Urinary bladder (tissue), 4 donors: ENCODE measurements at places on chromosomes 2 and 18.

DNA sequence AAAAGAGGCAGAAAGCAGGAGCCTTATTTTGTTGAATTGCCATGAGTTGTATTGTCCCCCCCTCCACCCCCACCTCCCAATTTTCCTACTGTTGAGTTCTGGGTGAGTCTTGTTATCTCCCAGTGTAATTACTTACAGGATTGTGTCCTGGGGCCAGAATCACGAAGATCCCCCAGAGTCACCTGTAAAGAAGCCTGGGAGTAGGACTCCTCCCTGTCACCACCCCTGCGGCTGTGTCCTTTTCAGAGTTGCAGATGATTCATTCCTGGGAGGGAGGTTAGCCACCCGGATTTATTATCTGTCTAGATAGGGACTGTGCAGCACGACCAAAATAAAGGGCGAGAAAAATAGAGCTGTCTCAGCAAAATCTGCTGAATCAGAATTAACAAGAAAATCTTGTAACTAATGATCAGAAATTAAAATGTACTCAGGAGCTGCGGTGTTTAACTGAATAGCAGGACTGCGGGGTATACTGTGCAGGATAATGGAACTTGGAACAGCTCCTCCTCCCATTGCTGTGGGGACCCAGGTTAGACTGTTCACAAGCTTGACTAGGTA, 81.7 kb upstream of the CAPN13 start:
- no peak for DNase-seq

DNA sequence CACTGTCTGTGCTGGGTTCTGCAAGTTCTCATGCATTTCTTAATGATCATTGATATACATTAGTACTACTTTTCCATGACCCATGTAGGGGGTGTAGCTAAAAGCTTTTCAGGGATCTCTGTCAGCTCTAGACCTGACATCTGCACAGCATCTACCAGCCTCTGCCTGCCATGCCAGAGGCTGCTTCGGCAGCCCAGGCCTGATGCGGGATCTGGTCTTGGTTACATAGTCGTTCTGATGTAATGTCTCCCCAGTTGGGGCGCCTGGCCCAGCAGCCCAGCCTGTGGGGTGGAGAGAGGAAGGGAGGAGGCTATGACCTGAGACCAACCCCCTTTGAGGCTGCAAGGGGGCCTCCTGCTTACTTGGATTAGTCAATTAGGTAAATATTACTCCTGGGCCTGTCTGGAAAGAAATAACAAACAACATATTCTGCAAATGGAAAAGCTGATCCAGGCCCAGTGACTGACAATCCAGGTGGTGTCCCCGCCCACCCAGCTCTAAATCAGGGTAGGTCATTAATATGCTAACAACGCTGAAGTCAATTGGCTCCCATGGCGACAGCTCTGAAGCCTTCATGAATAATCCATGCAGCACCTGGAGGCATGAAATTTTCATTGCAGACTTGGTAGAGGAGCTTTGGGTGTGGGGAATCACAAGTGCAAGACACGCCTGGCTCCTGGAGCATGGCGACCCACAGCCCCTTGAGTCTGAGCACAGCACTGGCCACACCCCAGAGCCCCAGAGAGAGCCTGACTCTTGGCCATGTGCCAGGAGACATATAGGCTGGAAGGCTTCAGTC, 575.3 kb downstream of the CMPK2 start:
- no peak for DNase-seq

- no peak for DNase-seq
Measured at GRCh38 chr18:44796429-44797428, 116.0 kb downstream of the SETBP1 start.

DNA sequence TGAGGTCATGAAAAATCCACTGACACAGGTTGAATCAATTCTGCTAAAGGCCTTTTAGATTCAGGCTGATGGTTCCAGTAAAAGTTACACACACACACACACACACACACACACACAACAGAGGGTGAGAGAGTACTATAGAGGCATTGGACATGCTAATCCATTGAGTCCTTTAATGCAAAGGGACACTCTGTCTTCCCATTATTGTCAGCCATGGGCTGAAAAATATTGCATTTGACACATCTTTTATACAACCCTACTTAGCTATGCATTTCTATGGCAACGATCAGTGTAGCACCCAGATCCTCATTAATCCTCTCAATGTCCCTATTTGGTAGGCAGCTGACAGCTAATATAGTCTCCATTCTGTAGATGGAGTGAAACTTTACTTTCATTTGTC, 440.8 kb upstream of the RGPD4 start:
- DNase-seq = no peak

- no peak for DNase-seq
Measured at GRCh38 chr2:176092270-176093144, at the start of gene HOXD13. Gene HOXD13 (plus strand): TSS chr2:176092721. CDS start chr2:176092891, 170 bp downstream.

- DNase-seq = no peak
Measured at GRCh38 chr18:12377556-12378197, 650 bp upstream of the AFG3L2 start.

GRCh38 chr2:194826241-194826640, 830.8 kb upstream of the SLC39A10 start:
- no peak for DNase-seq

- DNase-seq = no peak
Measured at GRCh38 chr2:165631089-165631488, 161.6 kb downstream of the CSRNP3 start.

- DNase-seq = no peak
Measured at GRCh38 chr2:159617646-159618045, 1.3 kb upstream of the BAZ2B start.

DNA sequence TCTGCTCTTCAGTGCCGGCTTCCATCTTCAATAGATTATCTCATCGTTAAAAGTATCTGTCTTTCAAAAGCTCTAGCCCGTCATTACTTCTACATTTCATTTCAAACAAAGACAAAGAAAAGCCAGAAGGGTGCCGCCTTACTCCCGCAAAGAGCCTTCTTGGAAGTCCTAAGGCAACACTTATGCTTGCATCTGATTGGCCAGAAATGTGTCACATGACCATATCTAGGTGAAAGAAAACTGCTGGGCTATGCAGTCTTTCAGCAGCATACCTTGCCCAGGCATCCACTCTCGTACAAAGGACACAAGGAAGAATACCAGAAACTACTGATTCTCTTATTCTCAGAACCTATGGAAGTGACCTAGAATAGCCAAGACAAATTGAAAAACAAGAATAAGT, 217.1 kb upstream of the SLC35G4 start:
- no peak for DNase-seq

GRCh38 chr2:9753665-9754531, 89.4 kb upstream of the TAF1B start:
- no peak for DNase-seq

- DNase-seq = no peak
Measured at GRCh38 chr18:43484710-43485109, 207.4 kb upstream of the SYT4 start.

- no peak for DNase-seq
Measured at GRCh38 chr2:177383935-177384334, 8.6 kb upstream of the AGPS start.

- no peak for DNase-seq
Measured at GRCh38 chr2:69177063-69177771, 164.2 kb downstream of the ANTXR1 start.

GRCh38 chr18:61727241-61728193, 165.3 kb downstream of the RNF152 start:
- DNase-seq = no peak

DNA sequence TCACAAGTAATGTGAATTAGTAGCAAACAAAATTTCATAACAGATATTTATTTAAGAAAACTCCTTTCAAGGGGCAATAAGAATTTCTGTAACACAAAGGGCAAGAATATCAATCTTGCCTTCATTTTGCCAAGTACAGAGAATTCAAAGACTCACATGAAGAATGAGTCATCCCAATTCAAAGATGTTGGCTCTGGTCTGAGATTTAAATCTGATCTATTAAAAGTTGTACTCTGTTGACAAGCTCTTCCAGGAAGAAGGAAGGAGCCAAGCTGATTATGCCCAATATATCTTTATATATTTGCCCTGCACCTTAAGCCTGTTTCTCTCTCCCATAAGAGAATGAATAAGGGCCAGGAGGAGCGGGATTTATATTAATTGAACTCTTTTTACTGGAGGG, 55.9 kb upstream of the RPE start:
- DNase-seq = no peak

- DNase-seq = no peak
Measured at GRCh38 chr18:39523281-39523680, 1957.7 kb upstream of the CELF4 start.

GRCh38 chr2:113116100-113116958, 11.1 kb upstream of the IL1RN start:
- DNase-seq = no peak

DNA sequence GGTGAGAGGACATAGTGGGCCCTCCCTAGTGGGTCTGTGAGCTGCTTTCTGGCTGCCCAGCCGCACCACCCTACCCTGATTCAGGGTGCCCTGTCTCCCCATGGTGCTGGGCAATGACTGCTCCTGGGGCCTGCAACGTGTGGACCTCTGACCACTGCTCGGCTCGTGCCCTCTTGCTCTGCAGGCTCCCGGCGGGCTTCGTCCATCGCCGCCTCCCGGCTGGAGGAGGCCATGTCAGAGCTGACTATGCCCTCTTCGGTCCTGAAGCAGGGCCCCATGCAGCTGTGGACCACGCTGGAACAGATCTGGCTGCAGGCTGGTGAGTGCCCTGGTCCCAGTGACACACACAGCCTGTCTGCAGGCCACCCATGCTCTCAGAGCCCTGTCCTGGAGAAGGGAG, 103.5 kb downstream of the STPG4 start:
- DNase-seq = no peak

DNA sequence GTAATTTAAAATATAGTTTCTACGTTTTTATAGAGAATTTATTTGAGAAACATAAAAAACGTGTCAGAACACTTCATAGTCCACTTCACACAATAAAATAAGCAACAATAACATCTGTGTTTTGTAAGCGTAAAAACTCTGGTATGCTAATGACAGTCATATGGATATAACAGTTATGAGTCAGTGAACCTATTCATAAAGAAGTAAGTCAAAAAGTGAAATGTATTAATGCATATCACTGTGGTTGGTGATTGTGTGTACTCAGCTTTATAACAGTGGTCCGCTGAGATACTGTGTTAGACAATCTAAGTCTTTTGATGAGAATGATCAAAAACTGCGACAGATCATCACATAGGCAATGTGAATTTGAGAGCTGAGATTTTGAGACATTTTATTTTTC, 153.2 kb downstream of the WDR7 start:
- no peak for DNase-seq

GRCh38 chr2:197137826-197138477, 172.6 kb downstream of the ANKRD44 start:
- DNase-seq = no peak

- DNase-seq = no peak
Measured at GRCh38 chr18:35511428-35511827, 13.7 kb upstream of the INO80C start.

GRCh38 chr2:627340-627709, 49.9 kb downstream of the TMEM18 start:
- DNase-seq = no peak
